ENCODE measurements at places on chromosomes 2 and 18. TPM values are rescaled to one million over a fixed set of nuclear protein-coding genes. Genes with fewer than 3 reads are reported as not detected.
A peak's percentile ranks its signal among the peaks of the same experiment; 100 is the strongest.

TCF23 gene
- total RNA-seq: 0.85 TPM

GKN2 gene
- not detected for total RNA-seq

PROM2 gene
- 1.1 TPM for total RNA-seq

TMEM182 gene
- total RNA-seq: 68.7 TPM

TSPYL6 gene
- not detected for total RNA-seq

DSG2 gene
- 38.1 TPM for total RNA-seq

CIAO1 gene
- total RNA-seq: 109 TPM

UPP2 gene
- not detected for total RNA-seq

CTAGE1 gene
- total RNA-seq: not detected

DNA sequence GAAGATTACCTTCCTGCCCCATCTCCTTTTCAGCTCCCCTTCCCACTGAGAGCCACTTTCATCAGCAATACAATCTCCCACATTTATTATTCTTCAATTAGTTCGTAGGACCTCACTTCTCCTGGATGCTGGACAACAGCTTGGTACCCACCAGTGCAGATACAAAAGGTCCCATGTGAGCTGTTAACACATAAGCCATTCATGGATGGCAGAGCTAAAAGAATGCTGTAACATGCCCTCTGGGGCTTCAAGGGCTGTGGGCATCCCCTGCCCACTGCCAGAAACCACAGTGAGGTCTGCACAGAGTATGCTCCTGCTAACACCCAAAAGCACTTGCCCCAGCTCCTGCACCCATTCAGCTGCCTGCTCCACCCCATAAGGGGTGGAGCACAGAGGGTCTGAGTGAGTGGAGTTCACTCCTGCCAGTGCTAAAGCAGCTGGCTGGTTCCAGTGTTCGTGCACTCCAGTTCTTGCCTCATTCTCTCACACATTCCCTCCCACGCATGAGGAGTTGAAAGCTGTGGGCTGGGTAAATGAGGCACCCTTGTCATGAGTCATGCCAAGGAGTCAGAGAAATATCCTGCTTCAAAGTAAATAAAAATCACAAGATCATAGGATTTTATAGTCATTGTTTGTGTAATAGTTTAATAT is 305.9 kb upstream of the TMEFF2 start:
- DNase-seq: no peak
- H3K27me3 ChIP-seq: no peaks in the 10 kb centered on the region
- H3K4me3 ChIP-seq: no peak overlapping the region
- H3K27ac ChIP-seq: no peak overlapping the region
- H3K4me1 ChIP-seq: no peaks in the 10 kb centered on the region
- H3K36me3 ChIP-seq: no peaks in the 10 kb centered on the region

- no peaks in the 10 kb centered on the region for H3K27me3 ChIP-seq
- H3K27ac ChIP-seq: no peak overlapping the region
- DNase-seq: no peak
Measured at GRCh38 chr2:48161628-48162027, 255.3 kb upstream of the FBXO11 start.

GRCh38 chr2:127389778-127390435 is 2.1 kb upstream of the MAP3K2 start:
- H3K36me3 ChIP-seq: peaks cover 6% of the 10 kb centered on the region
- no peak for DNase-seq
- no peak overlapping the region for H3K4me3 ChIP-seq
- H3K27ac ChIP-seq: no peak overlapping the region

DNA sequence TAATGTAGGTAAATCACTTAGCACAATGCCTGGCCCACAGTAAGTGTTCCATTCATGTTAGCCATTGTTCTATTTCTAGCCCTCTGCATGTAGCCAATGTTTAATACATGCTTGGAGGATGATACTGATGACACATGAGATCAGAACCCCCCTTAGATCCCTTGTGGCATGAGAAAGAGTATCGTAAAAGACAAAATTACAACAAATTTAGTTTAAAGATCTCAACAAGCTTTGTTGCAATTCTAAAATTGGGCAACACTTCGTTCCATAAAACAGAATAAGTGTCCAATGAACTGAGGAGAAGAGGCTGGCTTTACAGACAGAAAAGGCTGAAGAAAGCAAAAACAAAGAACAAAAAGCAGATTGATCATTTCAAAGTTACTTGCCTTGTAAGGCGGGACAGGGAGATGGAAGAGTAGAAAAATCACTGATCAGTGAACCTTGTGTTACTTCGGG is 148.7 kb upstream of the SLC1A4 start:
- no peak overlapping the region for H3K27ac ChIP-seq
- no peak overlapping the region for H3K4me3 ChIP-seq
- H3K4me1 ChIP-seq: no peaks in the 10 kb centered on the region
- H3K27me3 ChIP-seq: no peaks in the 10 kb centered on the region

DNA sequence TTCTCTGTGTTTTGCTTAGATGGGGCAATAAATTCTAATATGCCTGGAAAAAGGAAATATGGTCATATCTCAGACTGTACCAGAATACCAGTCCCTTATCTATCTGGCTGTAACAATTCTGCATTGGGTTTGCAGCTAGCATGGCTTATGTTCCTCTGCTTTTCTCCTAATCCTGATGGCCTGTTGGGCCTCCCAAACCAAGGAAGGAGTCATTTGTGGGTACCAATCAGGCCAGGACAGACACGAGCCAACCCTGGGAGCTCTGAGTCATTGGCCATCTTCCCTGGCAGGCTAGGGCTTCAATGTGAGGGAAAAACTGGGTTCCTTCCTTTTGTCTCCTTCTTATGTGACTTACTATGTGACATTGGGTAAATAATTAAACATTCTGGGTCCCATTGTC is 12.0 kb downstream of the SMARCAL1 start:
- H3K27ac ChIP-seq: no peak overlapping the region
- H3K36me3 ChIP-seq: peaks cover 30% of the 10 kb centered on the region
- no peaks in the 10 kb centered on the region for H3K4me1 ChIP-seq

DNA sequence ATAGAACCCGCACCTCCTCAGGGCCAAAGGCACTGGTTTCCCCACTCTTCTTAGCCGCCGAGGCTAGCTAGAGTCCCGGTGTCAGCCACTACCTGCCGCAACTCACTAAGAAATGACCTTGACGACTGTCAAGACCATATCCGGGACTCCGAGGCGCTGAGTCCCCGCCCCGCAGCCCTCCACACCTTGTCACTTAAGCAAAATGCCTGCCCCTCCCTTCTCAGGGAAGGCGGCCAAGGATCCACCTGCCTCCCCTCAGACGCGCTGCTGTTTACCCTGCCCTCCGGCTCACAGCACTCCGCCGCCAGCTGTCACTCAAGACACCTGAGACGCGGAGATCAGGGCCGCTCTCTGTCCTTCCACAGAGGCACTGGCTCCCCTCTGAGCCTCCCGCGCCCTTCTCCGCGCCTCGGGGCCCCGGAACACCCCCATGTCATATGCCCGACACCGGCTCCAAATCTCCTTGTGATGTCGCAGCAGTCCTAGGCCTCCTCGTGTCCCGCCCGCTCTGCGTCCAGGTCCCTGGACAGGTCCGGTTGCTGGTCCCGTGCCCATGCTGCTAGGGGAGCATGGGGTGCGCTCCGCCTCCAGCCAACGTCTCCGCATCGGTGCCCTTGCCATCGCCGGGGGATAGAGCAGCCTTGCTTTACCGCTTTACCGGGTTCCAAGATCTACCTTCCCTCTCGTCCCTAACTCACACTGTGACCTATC is 32.5 kb upstream of the REG3G start:
- no peaks in the 10 kb centered on the region for H3K36me3 ChIP-seq
- no peak overlapping the region for H3K4me3 ChIP-seq
- peaks cover 16% of the 10 kb centered on the region for H3K27me3 ChIP-seq
- H3K27ac ChIP-seq: no peak overlapping the region

GRCh38 chr18:1680108-1680507 is 775.4 kb downstream of the ADCYAP1 start:
- no peak overlapping the region for H3K27ac ChIP-seq
- H3K27me3 ChIP-seq: no peaks in the 10 kb centered on the region
- H3K4me1 ChIP-seq: no peaks in the 10 kb centered on the region
- no peak overlapping the region for H3K4me3 ChIP-seq
- DNase-seq: no peak
- no peaks in the 10 kb centered on the region for H3K36me3 ChIP-seq

DNA sequence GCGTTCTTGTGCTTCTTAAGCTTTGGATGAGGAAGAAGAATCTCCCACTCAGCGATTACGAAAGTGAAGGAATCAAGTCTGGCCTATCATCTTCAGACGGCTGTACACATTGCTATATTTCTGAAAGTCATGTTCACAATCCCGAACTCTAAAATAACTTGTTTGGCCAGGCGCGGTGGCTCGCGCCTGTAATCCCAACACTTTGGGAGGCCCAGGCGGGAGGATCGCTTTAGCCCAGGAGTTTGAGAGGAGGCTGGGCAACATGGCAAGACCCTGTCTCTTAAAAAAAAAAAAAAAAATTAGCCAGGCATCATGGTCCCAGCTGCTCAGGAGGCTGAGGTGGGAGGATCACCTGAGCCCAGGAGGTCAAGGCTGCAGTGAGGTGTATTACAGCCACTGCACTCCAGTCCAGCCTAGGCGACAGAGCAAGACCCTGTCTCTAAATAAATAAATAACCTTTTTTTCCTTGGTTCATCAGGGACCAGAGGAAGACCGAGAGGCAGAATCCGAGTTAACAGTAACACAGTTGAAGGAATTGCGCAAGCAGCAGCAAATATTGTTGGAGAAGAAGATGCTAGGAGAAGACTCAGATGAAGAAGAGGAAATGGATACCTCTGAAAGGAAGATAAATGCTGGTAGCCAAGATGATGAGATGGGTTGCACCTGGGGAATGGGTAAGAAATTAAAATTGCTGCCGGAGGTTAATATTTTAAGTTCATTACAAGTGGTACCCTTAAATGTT is 1.1 kb downstream of the SLC4A1AP start:
- no peak for DNase-seq
- peaks cover 30% of the 10 kb centered on the region for H3K4me1 ChIP-seq
- no peak overlapping the region for H3K27ac ChIP-seq
- H3K4me3 ChIP-seq: peak overlapping the region; percentile 89
- peaks cover 25% of the 10 kb centered on the region for H3K36me3 ChIP-seq

DNA sequence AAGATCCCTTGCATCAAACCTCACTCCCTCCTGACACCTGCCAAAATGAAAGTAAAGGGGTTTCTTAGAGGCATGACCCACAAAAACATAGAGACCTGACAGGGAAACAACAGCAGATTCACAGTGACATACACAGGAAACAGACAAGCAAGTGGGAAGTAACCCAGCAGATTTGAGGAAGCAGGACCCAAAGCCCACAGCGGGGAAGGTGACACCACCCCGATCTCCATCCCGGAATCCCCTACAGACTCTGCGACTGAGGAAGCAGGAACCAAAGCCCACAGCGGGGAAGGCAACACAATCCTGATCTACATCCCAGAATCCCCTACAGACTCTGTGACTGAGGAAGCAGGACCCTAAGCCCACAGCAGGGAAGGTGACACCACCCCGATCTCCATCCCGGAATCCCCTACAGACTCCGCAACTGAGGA is 21.6 kb downstream of the CIB4 start:
- DNase-seq: peak; percentile 12
- no peaks in the 10 kb centered on the region for H3K36me3 ChIP-seq
- peaks cover under 1% of the 10 kb centered on the region for H3K4me1 ChIP-seq
- H3K27me3 ChIP-seq: peaks cover 52% of the 10 kb centered on the region

DNA sequence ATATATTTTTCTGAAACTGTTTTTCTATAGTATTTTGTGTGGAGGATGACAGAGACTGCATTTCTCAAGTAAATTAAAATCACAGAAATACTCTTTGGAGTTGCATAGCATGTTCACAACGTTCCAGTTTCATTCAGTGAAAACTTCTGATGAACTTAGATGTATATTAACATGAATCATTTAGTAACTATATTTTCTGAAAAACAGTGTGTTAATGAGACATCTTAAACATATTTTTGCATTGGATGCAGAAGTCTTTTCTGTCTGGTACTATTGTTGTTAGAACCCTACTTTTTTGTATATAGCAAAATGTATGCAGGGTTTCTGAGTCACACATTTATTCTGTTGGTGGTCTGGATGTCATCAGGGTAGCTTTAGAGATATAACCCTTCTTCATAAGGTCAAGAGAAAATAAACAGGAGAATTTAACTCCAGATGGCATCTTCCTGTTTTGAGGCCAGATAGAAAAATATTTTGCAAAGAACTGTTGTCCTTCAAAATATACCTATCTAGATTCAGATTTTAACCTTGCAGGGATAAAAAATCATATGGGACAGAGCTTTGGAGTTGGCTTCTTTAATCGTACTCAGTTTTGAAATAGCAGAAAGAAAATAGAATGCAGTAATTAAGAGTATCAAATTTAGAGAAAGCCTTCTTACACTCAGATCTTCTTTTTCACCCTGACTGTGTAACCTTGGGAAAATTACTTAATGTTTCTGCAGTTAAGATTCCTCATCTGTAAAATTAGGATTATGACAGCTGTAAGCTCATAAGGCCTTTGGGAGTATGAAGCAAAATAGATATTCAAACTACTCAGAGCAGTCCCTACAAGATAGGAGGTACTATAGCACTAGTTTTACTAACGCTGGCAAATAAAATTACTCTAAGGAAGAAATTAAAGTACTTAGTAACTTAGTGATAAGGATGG is 5.3 kb downstream of the COL3A1 start:
- no peaks in the 10 kb centered on the region for H3K27me3 ChIP-seq
- DNase-seq: no peak
- no peaks in the 10 kb centered on the region for H3K4me1 ChIP-seq
- no peaks in the 10 kb centered on the region for H3K36me3 ChIP-seq
- H3K4me3 ChIP-seq: peak overlapping the region; percentile 70

DNA sequence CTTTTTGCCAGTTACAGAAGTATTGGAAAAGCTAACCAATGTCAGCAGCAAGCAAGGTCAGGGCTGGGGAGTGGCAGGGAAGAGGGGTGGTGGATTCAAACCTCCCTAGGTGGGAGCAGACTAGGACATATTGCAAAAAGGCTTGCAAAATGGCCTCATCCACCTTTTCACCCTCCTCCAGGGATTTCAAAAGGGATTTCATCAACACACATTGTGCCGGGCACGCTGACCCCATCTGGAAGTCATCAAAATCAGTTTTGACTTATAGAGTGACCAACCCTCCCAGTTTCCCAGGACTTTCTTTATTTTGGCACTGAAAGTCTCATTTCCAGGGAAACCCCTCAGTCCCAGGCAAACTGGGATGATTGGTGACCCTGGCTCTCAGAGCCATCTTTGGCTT is 94.7 kb downstream of the BIN1 start:
- no peaks in the 10 kb centered on the region for H3K27me3 ChIP-seq
- H3K36me3 ChIP-seq: no peaks in the 10 kb centered on the region
- H3K4me3 ChIP-seq: no peak overlapping the region

- no peaks in the 10 kb centered on the region for H3K36me3 ChIP-seq
- H3K27me3 ChIP-seq: no peaks in the 10 kb centered on the region
- H3K4me1 ChIP-seq: peaks cover 6% of the 10 kb centered on the region
- H3K4me3 ChIP-seq: no peak overlapping the region
Measured at GRCh38 chr2:55123851-55124269, 73.6 kb upstream of the RTN4 start.

- no peak for DNase-seq
- H3K27me3 ChIP-seq: no peaks in the 10 kb centered on the region
- H3K36me3 ChIP-seq: no peaks in the 10 kb centered on the region
- H3K4me3 ChIP-seq: no peak overlapping the region
Measured at GRCh38 chr18:63102941-63103744, 216.4 kb downstream of the BCL2 start.

GRCh38 chr2:62573936-62574335 is 67.9 kb upstream of the TMEM17 start:
- H3K4me3 ChIP-seq: no peak overlapping the region
- no peaks in the 10 kb centered on the region for H3K36me3 ChIP-seq
- H3K27ac ChIP-seq: no peak overlapping the region

GRCh38 chr2:18413676-18414396 is 146.6 kb downstream of the RDH14 start:
- no peaks in the 10 kb centered on the region for H3K36me3 ChIP-seq
- H3K4me1 ChIP-seq: no peaks in the 10 kb centered on the region
- no peak overlapping the region for H3K27ac ChIP-seq
- peak; percentile 37 for DNase-seq
